Activated CD8-positive, alpha-beta memory T cell treated with anti-CD3 and anti-CD28 coated beads for 1 hour (primary cell): ENCODE measurements at places on chromosomes 3 and 15.

DNA sequence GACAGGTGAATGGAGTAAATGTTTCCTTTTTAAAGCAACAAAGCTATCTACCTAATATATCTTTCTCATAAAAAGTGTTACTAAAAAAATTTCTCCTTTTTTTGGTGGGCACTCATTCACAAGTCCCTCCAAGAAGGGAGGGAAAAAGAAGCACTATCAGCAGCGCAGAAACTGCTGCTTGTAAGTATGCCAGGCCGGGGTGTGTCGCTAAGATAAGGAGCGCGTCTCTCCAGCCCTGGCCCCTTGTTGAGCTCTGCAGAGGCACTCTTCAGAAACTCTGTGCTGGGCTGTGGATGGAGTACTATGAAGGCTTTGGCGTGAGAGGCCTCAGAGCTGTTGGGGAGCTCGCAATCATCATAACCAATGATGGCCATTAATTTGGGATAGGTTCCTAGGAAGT is 49.1 kb downstream of the ZDHHC3 start:
- no peak for DNase-seq

DNA sequence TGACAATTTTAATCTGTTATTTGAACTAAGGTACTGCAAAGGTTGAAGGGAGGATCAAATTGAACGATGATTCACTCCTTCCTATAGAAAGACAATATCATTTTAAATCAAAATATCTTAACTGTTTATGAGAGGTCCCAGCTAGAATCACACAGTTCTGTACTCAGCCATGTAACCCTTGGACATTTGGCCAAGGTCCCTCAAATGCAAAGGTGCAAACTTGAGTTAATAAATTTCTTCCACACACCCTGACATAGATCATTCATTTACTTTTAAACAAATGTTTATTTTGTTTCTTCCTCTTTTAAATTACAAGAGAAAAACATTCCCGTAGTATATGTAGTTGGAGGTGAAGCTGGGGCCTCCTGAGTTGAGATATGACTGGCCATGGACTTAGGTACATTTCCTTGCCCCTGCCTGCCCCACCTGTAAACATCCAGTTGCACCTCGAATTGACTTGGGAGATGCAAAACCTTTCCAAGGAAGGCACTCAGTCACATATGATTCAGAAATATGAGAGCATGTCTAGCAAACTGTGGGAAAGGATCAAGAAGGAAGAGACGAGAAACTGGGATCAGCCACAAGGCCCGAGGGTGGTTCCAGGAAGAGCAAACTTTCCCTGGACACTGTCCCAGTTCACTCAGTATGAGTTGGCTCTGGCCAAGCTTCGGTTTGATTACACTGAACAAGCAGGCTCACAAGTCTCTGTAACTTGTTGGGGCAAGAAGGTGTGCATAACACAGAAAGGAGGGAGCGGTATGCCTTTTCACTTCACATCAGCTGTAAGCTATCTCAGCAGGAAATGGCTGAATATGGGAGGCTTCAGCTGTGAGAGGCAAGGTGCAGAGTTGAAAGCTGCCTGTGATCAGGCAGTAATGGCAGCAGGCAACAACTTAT is 6.7 kb downstream of the TNFSF10 start:
- no peak for DNase-seq

DNA sequence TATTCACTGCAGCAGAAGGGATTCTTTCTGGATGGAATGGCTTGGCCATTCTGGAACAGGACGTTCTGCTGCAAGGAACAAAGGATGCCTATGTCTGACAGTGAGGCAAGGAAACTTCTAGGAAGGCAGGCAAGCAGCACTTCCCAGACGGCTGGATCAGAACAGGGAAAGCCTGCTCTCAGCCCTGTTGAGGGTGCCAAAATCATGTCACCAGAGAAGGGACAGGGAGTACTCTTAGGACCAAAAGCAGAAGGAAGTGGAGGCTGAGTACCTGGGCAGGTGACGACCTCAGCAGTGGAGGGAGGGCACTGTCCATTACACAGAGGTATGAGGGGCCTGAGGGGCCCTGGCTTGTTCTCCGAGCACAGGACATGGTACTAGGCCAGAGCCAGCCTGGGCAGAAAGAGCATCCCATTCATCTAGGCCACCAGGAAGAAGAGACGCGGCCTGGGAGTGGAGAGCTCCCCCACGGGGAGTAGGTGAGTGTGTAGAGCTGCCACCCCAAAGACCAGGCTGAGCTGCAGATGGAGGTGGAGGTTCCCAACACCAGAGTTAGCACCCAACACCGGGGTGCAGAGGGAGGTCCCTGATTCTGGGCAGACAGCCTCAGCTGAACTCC is 9.6 kb downstream of the KLF15 start:
- no peak for DNase-seq

DNA sequence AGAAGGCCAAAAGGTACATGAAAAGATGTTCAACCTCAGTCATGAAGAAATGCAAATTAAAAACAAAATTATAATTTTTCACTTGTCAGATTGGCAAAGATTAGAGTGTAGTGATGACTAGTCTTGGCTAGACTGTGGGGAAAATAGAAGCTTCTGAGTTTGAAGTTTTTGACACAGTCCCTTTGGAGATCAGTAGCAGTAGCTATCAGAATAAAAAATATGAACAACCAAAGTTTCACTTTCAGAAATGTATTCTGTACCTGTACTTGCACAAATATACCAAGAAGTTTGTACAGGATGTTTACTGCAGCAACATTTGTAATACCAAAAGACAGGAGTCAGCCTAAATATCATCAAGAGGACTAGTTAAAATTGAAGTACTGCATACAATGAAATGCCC is 14.1 kb downstream of the ATP2C1 start:
- DNase-seq = no peak

DNA sequence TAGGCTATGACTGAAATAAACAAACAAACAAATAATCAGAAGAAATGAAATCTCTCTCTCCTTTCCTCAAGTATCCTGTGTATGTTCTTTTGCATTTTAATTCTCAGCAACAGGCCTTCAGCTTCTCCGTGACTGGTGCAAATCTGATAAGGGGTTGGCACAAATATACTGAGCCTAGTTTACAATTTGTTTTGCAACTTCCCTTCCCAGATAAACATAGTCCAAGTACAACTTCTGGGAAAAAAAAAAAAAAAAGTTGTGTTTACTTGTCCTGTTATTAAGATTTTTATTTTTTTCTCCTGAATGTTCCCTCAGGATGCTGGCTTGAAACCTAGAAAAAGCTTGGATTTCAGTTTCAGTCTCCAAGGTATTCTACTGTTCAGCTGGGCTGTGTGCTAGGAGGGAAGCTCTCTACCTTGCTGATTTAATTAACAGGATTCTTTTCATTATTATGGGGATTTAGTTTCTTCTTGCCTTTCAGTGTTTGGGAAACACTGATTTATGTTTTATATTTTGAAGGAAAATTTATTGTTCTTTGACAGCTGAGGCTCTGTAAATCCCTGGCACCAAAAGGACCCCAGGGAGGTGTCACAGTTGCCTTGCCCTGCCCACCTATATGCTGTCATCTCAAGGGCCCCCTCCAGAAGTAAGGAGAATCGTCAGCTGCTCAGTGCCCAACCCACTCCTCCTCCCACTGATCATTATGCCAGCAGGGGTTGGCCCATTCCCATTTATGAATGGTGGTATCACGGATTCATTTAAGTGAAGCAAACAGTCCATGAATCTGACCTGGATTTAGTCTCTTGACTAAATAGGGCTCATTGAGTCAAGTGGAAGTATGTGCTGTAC is 185.2 kb downstream of the MEIS2 start:
- DNase-seq = no peak

DNA sequence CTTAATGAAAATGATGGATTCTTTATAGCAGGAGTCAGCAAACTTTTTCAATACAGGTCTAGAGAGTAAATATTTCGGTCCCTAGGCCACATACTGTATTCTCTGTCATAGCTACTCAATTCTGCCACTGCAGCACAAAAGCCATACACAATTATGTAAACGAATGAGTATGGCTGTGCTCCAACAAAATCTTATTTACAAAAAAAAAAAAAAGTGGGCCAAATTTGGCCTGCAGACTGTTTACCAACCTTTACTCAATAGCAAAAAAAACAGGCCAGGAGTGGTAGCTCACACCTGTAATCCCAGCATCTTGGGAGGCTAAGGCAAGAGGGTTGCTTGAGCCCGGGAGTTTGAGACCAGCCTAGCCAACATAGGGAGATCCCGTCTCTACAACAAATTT is 41.1 kb downstream of the TTBK2 start:
- DNase-seq = no peak
